Peyer's patch (tissue), 4 donors: ENCODE measurements at places on chromosomes 6 and 20.

DNA sequence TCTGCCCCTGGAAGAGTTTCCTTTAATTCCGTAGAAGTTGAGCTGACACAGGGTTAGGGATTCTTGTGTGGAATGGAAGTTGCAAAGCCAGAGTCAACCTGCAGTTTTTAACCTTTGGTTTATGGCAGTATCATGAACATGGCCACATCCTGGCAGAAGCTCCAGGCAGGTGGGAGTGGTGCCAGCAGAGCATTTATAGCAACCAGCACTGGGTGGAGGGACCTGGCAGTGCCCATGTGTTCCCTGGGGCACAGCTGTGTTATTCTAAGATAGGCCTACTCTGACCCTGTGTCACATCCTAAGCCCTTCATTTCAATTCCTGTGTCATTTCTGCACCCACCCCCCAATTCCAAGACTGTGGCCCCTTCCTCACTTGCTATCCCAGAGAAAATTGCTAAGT is 26.1 kb upstream of the ZNF831 start:
- peak; percentile 90 for DNase-seq

GRCh38 chr20:43525021-43525420 is 17.5 kb downstream of the L3MBTL1 start:
- DNase-seq: no peak

- DNase-seq: no peak
Observed at GRCh38 chr6:37279366-37280134, 21.6 kb upstream of the TMEM217 start.

GRCh38 chr6:85465762-85466161 is 15.9 kb downstream of the NT5E start:
- no peak for DNase-seq

DNA sequence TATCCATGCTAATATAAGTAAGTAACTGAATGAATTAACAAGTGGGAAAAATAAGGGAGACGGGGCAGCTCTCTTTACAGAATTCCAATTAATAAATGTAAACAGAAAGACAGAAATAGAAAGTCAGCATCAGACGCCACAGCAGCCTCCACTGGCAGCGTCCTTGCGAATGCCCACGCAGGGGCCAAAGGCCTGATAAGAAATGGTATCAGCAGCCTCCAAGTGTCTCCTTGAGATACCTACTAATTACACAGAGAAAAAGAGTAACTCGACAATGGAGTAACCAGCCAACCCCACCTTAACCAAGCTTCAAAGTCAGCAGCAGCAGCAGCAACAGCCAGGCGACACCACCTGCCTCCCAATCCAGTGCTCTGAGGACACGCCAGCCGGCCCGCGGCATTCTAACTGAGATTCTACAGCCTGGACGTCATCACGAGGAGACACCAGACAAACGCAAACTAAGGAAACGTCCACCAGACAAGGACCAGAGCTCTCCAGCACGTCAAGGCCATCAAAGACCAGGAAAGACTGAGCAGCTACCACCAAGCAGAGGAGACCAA is 78.8 kb downstream of the TAF4 start:
- no peak for DNase-seq

DNA sequence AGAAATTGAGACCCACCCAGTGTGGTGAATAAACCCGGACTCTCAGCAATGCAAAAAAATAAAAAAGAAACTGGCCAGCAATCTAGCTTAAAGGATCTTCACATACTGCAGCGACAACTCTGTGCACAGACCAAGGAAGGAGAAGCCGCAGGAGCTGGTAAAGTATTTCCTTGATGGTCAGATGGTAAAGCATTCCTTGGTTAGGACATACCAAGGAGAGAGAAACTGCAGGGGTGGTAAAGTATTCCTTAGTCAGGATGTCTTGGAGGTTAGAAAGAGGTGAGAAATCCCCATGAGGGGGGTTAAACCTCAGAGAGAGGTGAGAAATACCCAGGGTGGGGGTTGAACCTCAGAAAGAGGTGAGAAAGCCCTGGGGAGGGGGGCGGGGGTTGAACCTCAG is 86.8 kb downstream of the PLG start:
- no peak for DNase-seq

GRCh38 chr6:3715285-3715684 is 36.2 kb downstream of the PXDC1 start:
- DNase-seq: no peak

DNA sequence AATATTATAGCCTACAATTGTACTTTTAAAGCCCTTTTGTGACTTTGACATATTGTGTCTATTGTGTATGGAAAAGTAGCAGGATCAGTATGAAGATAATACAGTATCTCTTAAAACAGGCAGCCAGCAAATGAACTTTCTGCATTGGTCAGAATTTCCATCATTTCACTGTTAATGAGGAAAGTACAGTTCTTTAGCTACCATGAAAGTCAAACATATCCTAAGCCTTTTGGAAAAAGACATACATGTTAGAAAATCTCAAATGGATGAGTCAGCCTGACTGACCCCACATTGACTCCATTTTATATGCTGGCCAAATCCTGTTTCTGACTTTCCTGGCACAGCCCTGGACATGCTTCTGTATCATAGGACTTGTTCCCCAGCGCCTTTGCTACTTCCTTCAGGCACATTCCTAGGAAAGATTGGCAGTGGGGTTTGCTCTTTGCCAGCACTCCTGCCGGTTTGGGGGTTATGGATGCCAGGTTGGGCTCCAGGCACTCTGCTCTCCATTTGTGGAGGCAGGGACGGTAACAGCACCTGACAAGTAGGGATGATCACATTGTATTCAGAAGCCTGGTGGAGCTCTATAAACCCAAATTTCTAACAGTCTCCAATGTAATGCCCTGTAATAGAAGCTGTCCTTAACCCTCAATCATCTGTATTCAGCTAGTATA is 43.7 kb downstream of the TOP1 start:
- no peak for DNase-seq

DNA sequence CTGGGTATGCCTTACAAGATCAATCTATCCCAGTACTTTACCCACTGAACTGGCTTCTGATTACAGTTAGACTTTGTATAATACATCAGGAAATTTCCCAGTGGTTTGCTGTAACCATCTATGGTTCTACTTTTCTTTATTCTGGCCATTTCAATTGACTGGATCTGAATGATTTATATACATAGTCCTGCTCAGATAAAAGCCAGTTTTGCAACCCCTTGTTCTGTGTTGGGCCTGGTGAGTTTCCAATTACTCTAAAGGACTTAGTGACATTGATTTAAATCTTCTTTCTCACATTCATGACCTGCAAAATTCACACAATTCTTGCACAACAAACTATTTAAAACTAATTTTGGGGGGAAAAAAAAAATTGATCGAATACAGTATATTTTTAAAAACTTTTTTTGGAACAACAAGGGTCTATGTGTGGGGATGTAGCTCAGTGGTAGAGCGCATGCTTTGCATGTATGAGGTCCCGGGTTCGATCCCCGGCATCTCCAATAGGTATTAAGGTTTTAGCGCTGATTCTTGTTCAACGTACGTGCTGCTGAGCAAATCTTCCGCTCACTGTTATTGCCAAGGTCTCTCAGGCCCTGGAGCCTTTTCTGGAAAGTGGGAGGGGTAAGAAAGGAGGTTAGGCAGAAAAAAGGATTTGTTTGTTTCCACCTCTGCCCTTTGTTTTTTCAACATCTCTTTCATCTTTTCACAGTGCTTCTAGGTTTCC is 117.5 kb downstream of the GPX5 start:
- DNase-seq: no peak

DNA sequence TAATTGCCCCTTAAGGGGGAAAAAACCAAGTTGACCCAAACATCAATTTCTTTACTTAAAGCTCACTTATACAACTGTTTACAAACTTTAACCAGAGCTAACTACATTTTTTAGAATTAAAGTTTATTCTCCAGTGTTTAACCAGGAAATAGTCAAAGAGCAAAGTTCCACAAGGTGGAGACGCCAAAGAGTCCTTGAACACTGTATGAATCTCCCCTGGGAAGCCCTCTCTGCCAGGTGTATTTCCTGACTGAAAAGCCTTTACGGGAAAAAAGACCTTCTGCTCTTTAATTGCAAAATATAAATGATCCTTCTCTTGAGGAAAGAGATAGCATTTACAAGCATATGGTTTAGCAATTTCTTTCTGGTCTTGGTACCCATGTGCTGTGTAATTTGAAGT is 36.2 kb downstream of the BTBD9 start:
- no peak for DNase-seq

GRCh38 chr20:12111431-12112088 is 193.9 kb downstream of the BTBD3 start:
- no peak for DNase-seq

GRCh38 chr20:57998276-57998675 is 230.2 kb downstream of the ANKRD60 start:
- peak; percentile 5 for DNase-seq

DNA sequence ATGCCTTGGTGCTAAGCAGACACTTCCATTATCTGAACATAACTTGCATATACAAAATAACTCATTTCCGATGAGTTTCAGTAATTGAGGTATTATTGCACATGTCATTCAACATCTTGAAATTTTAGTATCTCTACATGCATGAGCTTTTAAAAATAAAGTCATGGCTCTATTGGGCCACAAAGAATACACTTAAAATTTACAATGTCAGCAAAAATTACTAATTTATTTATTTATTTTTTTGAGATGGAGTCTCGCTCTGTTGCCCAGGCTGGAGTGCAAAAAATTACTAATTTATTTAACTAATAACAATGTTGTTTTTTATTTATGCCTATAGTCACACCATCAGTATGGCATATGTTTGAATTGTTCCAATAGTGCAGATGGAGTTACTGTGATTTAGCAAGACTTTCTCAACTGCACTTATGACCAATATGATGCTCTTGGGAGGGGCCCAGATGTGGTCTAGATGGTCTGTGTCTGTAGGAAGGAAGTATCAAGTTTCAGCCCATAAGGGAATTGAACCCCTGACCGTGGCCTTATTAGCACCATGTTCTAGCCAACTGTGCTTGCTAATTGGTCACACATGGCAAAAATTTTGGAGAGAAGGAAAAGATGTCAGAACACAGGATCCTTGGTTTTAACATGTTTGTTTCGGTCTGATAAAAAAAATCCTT is 370.7 kb upstream of the TSHZ2 start:
- DNase-seq: no peak

- no peak for DNase-seq
Observed at GRCh38 chr20:52783769-52784168, 188.4 kb upstream of the TSHZ2 start.

- no peak for DNase-seq
Observed at GRCh38 chr6:82298012-82298411, 50.5 kb upstream of the IBTK start.

GRCh38 chr6:119608994-119609393 is 259.4 kb upstream of the MAN1A1 start:
- no peak for DNase-seq

- DNase-seq: no peak
Observed at GRCh38 chr20:22338140-22338708, 246.1 kb downstream of the FOXA2 start.

- no peak for DNase-seq
Observed at GRCh38 chr6:148452876-148453275, 110.2 kb downstream of the SASH1 start.

GRCh38 chr6:53651205-53651763 is 14.3 kb downstream of the KLHL31 start:
- peak; percentile 88 for DNase-seq
